ENCODE measurements at places on chromosomes 7 and 10.
A peak's percentile ranks its signal among the peaks of the same experiment; 100 is the strongest.

- no peak for DNase-seq
Observed at GRCh38 chr7:116692401-116693308, 20.7 kb downstream of the MET start.

GRCh38 chr7:144821067-144821466 lies 14.8 kb downstream of the TPK1 start:
- no peak for DNase-seq

- no peak for DNase-seq
Observed at GRCh38 chr10:124508070-124508667, 46.5 kb downstream of the LHPP start.

GRCh38 chr10:6783471-6783870 lies 203.4 kb upstream of the PRKCQ start:
- DNase-seq = no peak

GRCh38 chr7:149770728-149771636 lies 2.4 kb downstream of the ZNF467 start:
- DNase-seq = no peak

GRCh38 chr7:42982604-42983115 lies 50.5 kb downstream of the MRPL32 start:
- no peak for DNase-seq

DNA sequence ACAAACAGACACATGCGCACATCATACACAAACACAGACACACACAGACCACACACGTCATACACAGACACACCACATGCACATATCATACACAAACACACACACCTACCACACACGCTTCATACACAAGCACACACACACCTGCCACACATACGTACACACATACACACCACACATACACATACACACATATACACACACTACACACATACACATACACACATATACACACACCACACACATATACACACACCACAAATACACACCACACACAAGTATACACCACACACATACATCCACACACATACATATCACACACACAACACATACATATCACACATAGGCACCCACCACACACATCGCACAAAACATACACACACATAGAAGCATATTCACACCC lies 224.7 kb downstream of the SKAP2 start:
- DNase-seq = no peak

DNA sequence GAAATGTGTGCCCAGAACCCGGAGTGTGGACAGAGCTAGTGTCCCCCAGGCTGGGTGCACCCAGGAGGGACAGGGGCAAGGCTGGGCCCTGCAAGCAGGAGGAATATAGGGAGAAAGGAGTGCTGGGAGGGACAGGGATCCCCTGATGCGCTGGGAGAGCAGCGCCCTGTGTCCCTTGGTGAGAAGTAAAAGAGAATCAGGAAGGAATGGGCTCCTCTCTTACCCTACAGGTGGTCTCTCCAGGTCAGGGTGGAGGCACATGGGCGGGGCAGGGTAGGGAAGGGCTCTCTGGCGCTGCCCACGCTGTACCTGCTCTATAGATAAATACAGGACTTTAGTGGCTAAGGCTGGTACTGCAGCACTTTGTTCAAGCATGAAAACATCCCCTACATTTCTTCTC lies 753.8 kb downstream of the GRID1 start:
- no peak for DNase-seq

DNA sequence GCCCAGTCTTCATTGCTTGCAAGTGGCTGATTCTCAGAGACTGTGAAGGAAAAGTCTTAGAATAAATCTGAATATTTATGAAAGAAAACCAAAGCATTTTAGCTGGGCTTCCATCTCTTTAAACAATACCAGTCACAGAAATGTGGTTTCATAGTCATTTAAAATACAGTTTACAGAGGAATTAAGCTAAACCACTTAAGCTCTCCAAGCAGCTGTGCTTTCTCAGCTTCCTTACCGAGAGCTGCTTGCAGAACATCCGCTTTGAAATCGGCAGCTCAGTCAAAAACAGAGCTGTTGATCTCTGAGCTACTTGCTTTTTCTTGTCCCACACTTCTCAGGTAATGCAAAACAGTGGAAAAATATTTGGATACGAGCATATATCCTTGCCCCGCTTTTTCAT lies 134.5 kb downstream of the DYNC1I1 start:
- DNase-seq = no peak

- DNase-seq = no peak
Observed at GRCh38 chr7:158020706-158021095, 566.9 kb downstream of the PTPRN2 start.

GRCh38 chr7:128405471-128406313 lies 4.1 kb downstream of the IMPDH1 start:
- DNase-seq = no peak

- DNase-seq = no peak
Observed at GRCh38 chr7:148304456-148304855, 286.1 kb upstream of the C7orf33 start.

- DNase-seq = no peak
Observed at GRCh38 chr10:97518301-97519043, 19.7 kb downstream of the UBTD1 start.

DNA sequence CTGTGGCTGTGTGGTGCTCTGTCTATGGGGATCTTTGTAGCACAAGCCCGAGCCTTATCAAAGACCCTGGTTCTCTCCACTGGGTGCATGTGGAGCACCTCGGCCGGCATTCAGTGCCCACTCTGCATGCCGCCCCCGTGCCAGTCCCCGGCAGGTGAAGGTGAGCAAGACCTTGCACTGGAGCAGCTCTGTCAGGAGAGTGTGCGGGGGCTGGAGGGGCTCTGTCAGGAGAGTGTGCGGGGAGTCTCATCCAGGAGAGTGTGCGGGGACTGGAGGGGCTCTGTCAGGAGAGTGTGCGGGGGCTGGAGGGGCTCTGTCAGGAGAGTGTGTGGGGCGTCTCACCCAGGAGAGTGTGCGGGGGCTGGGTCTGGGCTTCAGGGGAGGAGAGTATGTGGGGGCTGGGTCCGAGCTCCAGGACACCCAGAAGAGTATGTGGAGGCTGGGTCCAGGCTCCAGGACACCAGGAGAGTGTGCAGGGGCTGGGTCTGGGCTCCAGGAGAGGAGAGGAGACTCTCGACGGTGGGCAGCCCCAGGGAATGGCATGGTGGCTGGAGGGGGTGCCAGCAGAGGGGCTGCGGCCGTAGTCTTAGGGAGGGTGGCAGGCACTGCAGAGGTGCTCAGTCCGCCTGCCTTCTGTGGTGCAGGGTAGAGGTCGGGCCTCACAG lies 40.8 kb downstream of the INPP5A start:
- DNase-seq = no peak

DNA sequence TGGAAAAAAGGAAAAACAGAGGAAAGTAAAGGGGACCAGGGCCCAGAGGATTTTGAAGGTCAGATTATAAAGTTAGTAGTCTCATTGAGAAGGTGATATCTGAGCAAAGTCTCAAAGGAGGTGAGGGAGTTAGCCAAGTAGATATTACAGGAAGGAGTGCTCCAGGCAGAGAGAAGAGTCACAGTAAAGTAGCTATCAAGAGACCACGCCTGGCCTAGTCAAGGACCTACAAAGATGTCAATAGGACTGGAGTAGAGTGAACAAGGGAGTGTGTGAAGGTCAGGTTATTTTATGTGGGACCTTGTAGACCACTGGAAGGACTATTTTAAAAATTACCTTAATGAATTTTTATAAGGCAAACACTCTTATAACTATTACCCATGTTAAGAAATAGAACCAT lies 64.8 kb downstream of the TPST1 start:
- no peak for DNase-seq

- no peak for DNase-seq
Observed at GRCh38 chr7:44311561-44312495, 13.6 kb downstream of the CAMK2B start.

DNA sequence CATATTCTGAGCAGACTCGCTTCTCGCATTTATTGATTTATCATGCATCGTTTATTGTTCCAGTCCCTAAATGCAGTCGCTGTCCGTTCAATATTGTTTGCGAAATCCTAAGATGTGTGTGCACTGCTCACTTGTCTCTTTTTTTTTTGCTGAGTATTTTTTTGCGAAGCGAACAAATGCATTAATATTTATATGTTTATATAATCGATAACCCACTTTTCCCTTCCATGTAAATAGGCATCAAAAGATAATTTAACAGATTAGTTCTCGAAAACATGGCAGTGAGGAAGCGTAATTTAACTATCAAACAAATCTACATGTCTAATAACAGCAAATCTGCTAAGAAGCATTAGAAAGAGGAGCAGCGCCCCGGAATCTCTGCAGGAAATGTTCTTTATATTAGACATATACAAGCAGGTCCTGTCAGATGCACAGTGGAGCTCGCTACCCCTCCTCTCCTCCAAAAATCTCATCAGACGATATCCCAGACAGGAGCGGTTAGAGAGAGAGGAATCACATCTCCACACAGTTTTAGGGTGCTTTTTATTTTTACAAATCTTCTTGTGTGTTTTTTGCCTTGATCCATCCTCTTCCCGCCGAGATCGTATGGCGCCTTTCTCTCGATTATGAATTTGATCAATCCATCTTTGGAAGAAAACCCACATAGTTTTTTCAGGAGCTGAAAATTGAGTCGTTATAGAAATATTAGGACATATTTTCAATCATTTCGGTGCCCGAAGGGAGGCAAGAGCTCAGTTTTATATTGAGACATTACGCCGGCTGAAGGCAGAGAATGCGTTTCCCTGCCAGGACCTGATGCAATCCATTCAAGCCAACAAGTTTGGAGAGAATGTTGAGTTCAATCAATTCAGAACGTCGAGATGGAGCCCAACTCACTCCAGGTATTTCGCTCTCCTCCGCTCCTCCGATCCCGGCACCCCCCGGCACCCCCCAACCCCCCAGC lies at the start of gene ARID5B:
Gene ARID5B, plus strand, starts transcription at position 871 of the 964 bp plus-strand sequence. Its CDS starts 11 bp downstream, at position 882.
- peak; percentile 19 for DNase-seq

DNA sequence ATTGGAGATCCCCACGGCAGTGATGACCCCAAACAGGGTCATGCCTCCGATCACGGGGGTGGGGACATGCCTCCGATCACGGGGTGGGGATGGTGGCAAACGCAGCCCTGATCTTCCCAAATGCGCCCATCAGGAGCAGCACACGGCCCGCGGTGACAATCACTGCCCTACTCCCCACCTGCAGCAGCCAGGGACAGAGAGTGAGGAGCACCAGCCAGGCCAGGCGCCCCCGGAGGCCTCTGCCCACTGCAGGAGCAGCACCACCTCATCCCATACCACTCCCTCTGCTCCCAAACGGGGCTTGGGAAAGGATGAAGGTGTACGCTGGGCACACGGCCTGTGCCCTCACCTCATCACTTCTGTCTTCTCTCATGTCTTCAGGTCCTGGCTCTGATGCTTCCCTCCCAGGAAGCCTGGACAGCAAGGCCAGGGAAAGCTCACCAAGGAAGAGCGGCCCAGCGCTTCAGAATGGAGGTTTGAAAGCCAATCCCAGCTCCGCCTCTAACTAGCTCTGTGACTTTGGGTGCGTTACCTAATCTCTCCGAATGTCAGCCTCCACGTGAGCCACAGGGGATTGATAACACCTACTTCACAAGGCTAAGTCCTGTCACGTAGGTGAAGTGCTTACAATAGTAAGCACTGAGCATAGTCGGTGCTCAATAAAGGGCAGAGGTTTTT lies 37.1 kb downstream of the STRA8 start:
- no peak for DNase-seq

DNA sequence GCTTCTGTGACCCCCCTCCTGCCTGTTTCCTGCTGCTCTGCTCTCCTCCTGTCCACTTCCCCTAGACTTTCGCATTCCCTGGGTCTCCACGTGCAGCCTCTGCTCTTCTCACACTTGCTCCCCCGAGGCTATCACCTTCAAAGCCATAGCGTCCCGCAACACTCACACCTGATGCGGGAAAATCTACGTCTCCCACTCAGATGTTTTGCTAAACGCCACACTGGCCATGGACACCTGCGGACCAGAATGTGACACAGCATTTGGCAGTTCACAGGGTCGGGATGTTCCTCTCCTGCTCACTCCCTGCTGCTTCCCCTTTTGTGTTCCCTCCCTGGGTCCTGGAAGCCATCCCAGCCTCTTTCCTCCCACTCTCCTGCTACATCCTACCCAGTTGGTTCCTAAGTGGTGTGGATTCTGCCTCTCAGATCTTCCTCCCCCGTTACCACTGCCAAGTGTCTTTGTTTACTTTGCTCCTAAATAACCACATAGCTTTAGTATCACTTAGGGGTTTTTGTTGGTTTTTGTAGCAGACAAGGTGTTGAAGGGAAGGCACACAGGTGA lies 33.7 kb upstream of the RBM33 start:
- peak; percentile 11 for DNase-seq

- DNase-seq = no peak
Observed at GRCh38 chr10:49074836-49075682, 40.3 kb downstream of the VSTM4 start.

DNA sequence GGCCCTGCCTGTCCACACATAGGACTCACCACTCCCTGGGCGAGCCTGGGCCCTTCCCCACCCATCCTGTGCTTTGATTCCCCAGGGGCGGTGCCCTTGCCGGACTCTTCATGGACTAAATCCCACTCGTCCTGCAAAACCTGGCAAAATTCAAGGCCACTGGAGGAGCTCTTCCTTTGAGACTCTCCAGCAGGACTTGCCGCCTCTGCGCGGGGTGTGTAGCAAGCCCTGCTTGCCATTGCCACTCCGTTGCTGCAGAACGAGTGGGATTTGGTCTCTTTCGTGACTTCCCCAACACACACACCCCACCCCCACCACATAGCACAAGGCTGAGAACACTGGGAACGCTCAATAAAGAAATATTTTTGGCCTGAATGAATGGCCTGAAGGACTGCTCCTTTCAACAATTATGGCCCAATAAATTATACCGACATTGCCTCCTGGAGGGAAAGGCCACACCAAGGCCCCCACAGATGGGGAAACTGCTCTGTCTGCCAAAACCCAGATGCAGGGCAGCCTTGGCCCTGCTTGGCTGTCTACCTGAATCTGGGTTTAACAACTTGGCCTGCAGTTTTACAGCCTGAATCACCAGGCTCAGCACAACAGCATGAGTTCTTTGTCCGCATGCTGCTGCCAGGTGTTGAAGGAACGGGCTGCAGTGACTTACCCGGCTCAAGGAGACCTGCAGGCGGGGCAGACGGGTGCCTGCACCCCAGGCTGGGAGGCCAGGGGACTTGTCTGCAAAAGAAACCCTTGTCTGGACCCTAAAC lies 72.8 kb upstream of the KAT6B start:
- no peak for DNase-seq

DNA sequence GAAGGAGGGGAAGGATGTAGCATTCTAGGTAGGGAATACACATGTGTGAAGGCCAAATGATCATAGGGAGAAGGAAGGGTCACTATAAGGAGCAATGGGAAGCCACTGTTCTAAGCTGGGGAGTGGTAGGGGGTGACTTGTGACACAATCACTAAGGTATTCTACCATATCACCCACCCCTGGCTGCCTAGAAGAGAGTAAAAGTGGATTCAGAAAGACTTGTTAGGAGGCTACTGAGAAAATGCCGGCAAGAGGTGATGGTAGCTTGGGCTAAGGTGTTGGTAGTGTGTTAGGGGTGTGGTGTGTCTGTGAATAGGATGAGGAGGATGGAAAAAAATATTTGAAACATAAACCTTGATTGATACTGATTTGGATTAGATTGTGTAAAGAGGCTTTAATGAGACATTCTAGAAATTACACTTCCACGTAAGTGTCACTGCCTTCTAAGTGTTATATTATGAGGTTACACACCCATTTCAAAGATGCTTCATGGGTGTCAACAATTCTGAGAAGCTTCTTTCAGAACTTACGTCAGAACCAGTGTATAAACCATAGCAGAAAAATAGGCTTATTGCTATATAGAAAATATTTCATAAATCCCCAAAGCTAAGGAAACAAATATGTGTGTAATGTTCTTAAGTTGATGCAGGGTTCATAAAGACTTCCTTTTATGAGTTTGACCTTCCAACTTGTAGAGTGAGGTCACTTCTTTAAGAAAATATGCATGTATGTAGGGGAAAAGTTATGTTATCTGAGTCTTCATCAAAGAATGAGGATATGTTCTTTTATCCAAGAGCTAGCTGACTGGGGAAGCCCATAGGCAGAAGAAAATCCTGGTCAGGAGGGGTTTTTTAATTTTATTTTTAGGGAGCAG lies 5.6 kb upstream of the BPGM start:
- no peak for DNase-seq

Measured in occipital lobe (tissue), 3 donors.